ENCODE measurements at places on chromosomes 16 and 17.

DNA sequence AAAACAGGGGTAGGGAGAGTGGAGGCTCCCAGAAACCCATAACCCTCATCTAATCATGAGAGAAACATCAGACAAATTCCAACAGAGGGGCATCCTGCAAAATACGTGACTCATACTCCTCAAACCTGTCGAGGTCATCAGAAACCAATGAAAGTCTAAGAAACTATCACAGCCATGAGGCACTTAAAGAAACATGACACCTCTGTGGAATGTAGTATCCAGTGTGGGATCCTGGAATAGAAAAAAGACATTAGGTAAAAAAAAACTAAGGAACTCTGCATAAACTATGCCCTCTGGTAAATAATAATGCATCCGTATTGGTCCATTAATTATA, 16.4 kb downstream of the CDH5 start:
- DNase-seq: no peak

DNA sequence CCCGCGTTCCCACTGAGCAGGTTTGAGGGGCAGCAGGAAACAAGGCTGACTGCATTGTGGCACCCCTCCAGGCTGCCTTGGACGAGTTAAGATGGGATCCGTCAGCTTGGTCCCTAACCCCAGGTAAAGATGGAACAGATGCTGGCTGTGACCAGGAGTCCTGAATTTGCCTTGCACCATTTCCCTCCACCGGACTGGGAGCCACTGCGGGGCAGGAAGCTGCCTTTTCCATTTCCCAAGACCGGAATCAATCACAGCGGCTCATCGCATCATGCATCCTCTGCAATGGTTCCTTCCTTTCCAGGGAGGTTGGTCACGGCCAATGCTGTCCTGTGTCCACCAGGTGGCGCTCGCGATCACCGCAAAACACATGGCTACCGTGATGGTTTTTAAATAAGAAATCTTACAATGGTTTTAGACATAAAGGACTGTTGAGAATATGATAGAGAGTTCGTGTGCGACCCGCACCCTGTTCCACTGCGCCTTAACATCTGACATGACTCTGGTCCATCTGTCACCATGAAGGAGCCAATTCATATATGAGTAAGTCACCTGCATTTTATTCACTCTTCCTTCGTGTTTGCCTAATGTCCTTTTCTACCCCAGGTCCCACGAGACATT, 6.8 kb upstream of the MEAK7 start:
- DNase-seq: peak; percentile 82

DNA sequence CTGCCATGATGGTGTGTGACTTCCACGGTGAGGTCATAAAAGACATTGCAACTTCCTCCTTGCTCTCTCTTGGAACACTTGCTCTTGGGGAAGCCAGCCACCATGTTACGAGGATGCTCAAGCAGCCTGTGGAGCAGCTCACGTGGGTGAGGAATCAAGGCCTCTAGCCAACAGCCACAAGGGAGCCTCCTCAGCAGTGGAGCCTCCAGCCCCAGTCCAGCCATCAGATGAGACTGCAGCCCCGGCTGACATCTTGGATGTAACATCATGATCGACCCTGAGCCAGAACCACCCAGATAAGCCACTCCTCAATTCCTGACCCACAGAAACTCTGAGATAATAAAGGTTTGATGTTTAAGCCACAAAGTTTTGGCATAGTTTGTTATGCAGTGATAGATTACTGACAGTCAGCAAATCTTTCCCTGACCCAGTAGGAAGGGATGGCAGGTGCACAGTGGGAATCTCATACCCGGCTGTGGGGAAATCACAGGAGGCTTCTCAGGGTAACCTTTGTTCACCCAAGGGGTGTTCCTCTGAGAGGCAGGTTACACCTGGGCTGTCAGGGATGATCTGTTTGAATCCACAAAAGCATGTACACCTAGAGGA, 23.3 kb upstream of the GINS2 start:
- DNase-seq: no peak

DNA sequence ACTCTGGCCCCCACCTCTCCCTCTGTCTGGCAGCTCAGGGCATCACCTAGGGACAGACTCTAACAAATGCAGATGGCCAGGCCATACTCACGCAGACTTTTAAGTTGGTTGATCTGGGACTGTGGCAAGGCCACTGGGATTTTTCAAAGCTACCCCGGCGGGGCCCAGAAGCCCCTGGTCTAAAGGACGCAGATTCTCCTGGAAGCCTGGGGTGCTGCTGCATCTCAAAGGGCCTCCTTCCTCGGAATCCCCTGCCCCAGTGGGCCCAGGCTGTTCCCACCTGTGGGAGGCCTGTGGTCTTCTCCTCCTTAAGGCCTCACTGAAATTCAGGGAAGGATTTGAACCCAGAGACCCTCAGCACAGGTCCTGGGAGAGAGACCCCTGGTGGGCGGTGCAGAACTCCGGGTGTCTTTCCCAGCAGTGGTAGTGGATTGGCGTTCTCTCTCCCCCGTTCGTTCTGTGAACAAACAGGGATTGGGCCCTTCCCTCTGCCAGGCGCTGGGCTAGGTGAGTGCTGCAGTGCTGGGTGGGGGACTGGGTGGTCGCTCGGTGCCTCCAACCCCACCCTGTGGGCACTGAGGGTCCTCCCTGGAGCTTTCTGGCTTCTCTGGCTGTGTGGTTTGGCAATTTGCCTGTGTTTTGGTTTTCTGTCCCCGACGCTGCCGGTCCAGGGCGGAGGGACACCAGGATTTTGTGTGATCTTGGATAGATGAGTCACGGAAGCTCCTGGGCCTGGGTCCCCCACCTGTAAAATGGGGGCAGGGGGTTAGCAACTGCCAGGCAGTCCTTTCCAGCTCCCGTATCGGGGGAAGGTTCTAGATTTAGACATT, 160.5 kb upstream of the GSE1 start:
- DNase-seq: no peak

GRCh38 chr17:44707755-44708400, 587 bp upstream of the DBF4B start:
- no peak for DNase-seq

DNA sequence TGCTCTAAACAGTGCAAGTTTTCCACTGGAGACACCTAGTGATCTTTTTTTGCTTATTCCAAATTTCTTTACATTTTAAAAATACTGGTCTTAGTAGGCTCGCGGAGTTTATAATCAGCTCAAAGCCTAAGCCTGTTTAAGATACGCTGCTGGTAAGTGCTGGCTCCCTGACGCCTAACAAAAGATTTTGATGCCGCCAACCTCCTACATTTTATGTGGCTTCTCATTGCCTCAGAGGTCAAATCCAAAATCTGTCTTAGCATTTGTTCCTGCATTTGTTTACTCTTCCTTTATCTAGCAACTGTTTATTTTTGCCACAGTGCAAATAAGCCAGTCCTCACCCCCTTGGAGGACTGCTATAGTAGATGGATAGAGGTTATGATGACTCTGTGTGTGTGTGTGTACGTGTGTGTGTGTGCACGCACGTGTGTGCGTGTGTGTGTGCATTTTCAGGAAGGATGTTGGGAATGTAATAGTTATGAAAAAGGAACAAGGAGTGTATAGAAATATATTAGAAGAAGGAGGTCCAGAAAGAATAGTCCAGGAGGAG, 24.8 kb downstream of the HS3ST3B1 start:
- no peak for DNase-seq

DNA sequence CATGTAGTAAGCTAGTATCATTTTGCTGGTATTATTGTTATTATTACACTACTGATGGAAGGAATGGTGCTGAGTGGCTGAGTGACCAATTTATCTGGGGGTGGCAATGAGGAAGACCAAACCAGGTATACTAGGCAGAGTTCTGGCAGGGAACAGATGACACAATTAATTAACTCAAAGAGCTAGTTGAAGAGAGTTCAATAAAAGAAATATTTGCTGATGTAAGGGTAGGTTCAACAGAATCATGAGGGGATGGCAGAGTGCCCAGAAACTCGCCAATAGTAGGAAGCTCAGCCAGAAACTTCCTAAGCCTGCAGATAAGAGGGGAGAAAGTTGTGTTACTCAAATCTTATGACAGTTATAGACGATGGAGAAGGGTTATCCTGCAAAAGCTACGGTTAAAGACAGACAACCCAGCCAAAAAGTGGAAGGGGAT, 352.5 kb downstream of the KCNJ2 start:
- DNase-seq: no peak

GRCh38 chr16:82055117-82055516, 20.1 kb downstream of the HSD17B2 start:
- DNase-seq: no peak

DNA sequence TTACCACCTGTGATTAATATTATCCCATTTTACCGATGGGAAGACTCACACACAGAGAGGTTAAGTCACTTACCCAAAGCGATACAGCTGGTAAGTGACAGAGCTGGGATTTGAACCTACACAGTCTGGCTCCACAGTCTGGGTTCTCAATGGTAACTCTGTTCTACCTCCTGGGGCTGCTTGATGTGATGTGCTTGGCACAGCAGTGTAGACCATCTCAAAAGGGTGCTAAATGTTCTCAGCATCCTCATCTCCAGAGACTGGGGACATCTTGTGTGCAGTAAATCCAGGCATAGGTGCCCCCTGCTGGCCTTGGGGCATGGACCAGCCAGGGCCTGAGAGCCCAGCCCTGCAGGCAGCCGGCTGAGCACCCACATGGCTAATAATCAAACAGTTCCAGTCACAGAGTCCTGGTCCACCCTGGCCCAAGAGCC, 15.4 kb upstream of the KATNB1 start:
- peak; percentile 84 for DNase-seq

DNA sequence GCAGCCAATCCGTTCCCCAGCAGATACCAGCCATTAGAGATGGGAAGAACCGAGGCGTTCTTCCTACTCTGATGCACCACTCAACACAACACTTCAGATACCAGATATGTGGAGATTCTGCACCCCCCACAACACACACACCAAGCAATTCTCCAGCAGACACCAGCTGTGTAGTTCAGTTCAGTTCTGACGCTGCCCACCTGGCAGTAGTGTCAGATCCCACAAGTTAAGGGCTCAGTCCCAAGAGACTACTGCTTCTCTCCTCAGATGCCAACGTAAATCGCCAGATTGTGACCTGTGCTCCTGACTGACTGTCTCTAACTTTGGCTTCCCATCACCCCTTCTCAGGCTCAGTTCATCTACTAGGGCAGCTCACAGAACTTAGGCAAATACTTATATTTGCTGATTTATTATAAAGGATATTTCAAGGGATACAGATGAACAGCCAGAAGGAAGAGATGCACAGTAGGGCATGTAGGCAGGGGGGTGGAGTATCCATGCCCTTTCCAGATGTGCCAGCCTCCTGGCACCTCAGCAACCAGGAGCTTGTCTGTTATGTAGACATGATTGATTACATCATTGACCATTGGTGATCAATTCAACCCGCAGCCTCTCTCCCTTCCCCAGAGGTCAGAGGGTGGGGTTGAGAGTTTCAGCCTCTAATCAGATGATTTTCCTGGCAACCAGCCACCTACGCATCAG, 110.6 kb downstream of the PRKCA start:
- DNase-seq: no peak

- no peak for DNase-seq
Observed at GRCh38 chr17:67246403-67246652, 1.3 kb upstream of the HELZ start.

GRCh38 chr17:39939588-39940419, 12.3 kb downstream of the LRRC3C start:
- DNase-seq: no peak

- DNase-seq: no peak
Observed at GRCh38 chr17:80292521-80292971, 31.9 kb downstream of the RNF213 start.

DNA sequence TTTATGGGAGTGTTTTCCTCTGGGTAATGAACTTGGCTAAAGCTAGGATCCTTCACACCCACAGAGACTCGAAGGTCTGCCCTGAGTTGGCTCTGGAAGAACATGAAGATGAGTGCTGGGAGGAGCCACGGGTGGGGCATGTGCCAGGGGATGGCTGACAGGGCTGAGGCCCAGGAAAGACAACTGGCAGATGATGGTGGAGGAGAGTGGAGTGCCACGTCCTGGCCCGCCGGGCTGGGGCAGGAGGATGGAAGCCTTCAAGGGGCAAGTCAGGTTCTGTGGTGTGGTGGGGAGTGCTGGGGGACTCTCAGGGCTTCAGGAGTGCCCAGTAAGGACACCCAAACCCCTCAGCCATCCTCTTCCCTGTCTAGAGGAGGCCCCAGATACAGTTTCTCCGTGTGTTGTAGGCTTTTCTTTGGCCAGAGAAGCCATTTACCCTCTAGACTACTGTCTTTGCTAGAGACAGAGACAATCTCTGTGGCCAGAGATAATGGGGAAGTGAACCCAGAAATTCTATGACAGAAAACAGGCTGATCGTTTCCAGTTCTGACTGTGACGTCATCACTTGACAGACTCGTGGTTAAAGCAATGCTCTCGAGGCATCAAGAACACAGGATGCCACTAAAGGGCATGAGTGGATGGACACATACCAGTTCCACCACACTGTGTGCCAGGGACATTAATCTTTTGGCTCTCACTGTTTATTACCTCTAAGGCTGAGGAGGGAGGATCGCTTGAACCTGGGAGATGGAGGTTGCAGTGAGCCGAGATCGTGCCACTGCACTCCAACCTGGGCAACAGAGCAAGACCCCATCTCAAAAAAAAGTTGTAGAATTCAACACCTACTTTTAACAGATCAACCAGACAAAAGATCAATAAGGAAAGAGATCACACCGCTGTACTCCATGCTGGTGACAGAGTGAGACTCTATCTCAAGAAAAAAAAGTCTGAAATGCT, 18.6 kb upstream of the SLC5A10 start:
- no peak for DNase-seq

DNA sequence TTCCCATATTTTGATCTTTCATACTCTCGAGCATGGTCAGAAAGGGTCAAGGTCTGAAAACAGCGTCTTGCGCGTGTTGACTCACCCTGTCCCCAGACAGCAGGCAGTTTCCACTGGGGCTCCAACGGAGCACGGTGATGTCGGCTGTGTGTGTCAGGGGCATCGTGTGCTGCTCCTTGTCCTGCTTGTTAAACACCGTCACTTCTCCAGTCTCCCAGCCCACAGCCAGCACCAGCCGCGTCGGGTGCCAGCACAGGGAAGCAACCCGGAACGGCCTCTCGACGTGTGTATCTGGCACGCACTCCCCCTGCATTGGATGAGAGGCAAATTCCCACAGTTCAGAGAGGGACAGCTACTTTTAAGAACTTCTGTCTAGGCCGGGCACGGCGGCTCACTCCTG, 9.6 kb downstream of the IFT140 start:
- no peak for DNase-seq

DNA sequence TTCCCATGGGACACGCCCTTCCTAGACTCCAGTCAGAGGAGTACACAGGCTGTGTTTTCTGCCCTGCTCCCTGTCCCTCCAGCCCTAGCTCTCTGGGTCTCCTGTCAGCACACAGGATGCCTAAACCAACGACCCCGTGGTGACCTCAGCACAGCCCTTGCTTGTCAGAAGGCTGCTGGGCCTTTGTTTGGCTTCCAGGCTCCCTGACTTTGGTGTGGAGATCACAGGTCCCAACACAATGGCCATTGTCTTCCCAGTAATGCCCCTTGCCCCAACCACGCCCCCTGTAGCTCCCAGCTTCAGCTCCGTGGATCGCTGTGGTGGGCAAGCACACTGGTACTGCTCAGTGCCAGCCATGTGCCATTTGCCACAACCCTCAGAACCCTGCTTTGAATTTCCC, 15.0 kb downstream of the HNF1B start:
- DNase-seq: no peak

Data from liver (tissue), 10 donors.